T follicular helper cell (primary cell): ENCODE measurements at places on chromosomes 4 and X.

DNA sequence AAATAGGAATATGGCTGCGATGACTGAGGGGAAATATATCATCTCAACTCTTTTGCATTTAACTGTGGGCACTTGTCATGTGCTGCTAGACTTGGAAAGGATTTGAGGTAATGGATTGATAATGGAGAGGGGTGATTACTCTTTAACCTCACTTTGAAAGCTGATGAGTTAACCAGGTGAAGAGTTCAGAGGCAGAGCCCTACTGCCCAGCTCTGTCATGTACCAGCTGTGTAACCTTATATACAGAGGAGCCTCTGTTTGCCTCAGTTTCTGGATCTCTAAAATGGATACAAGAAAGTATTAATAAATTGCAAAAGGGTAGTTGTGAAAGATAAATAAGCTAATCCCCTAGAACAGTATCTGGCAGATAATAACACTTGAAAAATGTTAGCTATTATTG lies 51.5 kb downstream of the WDR19 start:
- DNase-seq, result no peak

DNA sequence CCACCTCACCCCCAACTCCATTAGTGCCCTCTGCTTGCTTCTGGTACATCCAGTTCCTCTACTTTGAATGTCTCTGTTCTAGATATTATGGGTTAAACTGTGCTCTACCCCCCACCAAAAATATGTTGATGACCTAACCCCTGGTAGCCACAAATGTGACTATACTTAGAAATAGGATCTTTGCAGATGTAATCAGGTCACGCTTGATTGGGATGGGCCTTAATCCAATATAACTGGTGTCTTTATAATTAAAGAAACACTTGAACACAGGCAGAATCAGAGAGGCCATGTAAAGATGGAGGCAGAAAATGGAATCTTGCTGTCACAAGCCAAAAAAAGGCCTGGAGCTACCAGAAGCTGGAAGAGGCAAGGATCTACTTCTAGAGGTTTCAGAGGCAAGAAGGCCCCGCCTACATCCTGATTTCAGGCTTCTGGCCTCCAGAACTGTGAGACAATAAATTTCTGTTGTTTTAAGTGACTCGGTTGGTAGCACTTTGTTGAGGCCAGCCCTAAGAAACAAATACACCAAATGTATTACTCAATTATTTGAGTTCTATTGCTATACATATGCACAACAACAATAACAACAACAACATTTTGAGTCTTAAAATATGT lies 220.0 kb downstream of the PPP3CA start:
- no peak for DNase-seq

DNA sequence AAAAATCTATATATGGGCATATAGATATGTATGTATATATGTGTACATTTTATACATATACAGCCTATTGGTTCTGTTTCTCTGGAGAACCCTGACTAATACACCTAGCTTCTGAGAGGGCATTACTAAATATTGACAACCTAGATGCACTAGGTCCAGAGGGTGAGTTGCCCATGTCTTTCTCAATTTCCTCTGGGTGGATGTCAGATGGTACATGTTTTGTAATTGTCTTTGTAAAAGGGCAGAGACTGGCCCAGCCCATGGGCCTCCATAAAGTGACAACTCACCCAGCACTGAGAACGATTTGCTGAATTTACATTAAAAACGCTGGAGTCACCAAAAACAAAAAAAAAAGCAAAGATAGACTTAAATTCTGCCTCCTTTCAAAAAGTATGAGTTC lies 198.5 kb upstream of the FAM241A start:
- DNase-seq, result no peak

DNA sequence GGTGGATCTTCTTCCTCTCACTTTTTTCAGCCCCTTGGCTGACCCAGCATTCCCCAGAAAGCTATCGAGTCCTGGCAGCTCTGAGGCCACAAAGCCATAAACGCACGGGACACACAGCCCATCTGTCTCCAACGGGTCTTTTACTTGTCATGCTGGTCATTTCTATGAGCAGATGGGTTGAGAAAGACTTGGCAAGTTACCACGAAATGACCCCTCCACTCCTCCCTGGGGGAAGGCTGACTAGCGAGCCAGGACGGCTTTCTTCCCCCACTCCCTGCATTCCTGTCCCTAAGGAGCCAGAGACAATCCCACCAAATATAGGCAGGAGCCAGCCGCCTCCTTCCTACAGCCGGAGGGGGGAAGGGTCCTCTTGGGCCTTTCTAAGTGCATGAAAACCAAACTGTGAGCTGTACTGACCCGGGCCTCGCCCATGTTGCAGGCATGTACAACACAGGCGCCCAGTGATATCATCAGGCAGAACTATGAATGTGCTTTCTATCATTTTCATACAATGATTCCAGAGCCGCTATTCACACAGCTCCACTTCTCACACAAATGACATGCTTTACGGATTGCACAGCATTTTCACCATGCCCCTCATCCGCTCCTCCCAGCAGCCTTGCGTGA lies 28.6 kb downstream of the AFAP1 start:
- DNase-seq, result no peak

DNA sequence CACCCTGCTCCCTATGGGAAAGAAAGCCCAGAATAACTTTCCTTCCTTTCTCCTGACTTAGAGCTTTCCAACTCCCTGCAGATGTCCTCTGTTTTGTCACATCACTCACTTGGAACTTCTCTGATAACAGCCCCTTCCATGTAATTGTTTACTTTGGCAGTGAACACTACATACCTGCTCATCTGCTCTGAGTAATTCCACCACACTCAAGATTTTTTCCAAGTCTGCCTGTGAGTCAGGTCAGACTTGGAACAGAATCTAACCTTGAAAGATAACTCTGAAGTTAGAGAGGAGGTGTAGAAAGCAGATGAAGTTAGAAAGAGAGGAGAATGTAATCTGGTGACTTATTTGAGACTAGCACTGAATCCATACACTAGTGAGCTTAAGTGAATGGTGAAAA lies 7.4 kb downstream of the MAGEB10 start:
- no peak for DNase-seq

GRCh38 chrX:37922928-37923327 lies 75.6 kb upstream of the DYNLT3 start:
- DNase-seq, result no peak

DNA sequence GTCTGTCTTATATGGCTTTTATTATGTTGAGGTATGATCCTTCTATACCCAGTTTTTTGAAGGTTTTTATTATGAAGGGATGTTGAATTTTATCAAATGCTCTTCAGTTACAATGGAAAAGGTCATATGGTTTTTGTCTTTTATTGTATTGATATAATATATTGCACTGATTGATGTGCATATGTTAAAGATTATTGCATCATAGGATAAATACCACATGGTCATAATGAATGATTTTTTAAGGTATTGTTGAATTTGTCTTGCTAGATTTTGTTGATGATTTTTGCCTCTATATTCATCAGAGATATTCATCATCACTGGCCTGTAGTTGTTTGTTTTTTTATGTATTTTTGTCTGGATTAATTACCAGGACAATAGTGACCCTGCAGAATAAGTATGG lies 339.2 kb upstream of the CT83 start:
- no peak for DNase-seq

- DNase-seq, result no peak
These were observed 3.9 kb upstream of the SAT1 start for GRCh38 chrX:23779025-23779424.

DNA sequence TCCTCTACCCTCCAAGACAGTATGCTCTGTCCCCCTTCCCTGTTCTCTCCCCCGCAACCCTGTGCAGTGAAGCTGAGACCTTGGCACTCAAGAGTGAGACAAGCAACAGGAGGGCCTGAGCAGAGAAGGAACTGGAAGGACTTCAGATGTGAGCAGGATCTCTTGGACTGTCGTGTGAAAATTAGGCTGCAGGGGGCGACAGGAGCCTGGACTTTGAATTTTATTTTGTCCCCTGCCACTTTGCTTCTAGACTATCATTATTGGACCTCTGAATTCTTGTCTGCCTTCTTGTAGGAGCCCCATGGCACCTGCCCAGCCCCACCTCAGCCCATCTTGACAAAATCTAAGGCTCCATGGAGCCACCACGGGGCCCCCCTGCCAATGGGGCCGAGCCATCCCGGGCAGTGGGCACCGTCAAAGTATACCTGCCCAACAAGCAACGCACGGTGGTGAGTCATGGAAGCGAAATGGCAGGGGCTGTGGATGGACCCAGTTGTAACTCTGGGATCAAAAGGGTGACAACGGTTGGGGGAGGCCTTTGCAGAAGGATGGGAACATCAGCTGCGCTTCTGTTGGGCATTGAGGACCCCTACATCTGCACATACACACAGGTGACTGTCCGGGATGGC lies 1.7 kb downstream of the ARAF start:
- no peak for DNase-seq
